ENCODE measurements at places on chromosomes 13 and 19.

GRCh38 chr19:55855160-55855559, 18.8 kb downstream of the NLRP4 start:
- no peak for DNase-seq

GRCh38 chr19:46578450-46578849, 22.7 kb upstream of the CALM3 start:
- DNase-seq: no peak

- DNase-seq: no peak
These were observed 104.5 kb downstream of the SUCLA2 start for GRCh38 chr13:47896546-47896945.

DNA sequence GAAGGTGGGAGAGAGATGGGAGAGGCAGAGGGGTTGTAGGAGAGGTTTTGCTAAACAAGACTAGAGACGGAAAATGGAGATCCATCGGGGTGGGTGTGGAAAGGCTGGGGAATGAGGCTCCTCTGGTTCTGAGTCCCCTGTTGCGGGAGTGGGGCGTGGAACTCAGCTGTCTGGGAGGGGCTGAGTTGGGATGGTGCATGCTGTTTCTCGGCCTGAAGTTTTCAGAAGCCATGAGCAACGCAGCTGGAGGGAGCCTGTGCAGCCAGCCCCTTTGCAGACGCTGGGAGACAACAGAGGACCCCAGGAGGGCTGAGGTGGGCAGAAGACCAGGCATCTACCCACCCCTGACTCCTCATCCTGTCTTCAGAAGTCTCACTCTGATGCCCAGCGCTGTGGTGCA, 7.4 kb upstream of the GIPR start:
- DNase-seq: no peak

DNA sequence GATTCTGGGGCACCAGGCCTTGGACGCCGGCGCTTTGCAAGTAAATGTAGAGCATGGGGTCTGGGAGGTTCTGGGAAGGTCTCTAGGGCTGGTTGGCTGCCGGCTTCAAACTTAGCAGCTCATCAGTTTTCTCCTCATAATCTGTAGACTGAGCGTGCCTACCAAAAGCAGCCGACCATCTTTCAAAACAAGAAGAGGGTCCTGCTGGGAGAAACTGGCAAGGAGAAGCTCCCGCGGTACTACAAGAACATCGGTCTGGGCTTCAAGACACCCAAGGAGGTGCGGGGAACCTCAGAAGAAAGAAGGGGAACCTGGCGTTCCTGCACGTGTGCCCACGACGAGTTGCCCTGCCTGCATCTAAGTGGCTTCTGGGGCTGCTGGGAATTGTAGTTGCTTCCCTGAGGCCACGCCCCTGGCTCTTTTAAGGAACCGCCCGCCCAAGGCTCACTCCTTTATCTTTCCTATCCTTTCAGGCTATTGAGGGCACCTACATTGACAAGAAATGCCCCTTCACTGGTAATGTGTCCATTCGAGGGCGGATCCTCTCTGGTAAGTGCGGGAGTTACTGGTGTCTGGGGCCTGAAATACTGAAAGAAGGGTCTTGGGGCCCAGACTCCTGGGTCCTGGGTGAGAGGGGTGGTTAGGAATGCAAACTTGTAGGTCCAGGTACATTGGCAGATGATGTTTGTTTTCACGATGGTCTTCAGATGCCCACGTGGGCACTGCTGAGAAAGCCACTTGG, 984 bp downstream of the RPS11 start:
- DNase-seq: no peak
